Activated naive CD8-positive, alpha-beta T cell treated with anti-CD3 and anti-CD28 coated beads, Interleukin-2, amount 10 ng/mL, durations not matched to agents 7 days and 5 days (primary cell): ENCODE measurements at places on chromosomes 4 and X.

DNA sequence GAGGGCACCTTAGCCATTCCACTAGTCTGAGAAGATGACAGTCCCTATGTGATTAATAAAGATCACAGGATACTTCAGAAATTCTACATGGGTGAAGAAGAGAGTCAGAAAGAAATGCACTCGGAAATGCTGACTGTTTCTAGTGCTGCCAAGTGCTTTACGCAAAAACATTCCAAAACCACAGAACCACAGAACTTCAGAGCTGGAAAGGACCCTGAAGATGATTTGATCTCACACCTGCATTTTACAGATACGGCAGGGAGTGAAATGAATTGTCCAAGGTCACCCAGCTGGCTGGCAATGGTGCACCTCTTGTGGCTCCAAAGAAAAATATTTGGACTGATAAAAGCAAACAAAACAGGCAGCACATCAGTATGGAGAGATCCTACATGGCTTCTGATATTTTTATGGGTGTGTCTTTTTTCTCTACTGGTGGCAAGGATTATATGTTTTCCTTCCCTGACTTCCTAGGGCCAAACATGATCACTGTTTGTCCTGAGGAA lies 115.9 kb downstream of the MAML3 start:
- no peak for DNase-seq

GRCh38 chr4:178745203-178745602 lies 1303.0 kb upstream of the AGA start:
- DNase-seq: no peak

DNA sequence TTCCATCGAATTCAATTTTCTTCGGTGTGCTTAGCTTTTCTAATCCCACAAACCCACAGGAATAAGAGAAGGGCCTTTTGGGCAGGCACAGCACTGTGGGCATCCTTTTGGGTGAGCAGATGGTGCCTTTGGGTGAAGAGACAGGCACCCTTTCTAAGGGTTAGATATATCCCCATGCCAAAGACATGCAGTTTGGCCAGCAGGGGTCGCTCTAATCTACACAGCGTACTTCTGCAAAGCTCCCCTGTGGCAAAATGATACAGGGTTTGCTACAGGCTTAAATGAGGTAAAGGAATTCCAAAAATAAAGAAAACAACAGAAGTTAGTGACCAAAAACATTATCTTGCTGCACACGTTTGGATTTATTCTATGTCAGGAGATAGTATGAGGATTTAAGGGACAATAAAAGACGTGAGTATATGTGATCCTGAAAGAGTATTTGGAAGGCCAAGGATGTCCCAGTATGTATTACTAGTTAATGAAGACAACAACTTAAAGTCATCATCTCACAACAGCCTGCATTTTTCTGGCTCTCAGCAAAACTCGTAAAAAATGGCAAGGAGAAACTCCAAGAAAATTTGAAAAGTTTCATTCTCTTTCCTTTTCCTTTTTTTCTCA lies 49.5 kb downstream of the PHEX start:
- no peak for DNase-seq

- DNase-seq: peak; percentile 80
Measured at GRCh38 chr4:109559625-109559982, 442 bp upstream of the MCUB start.

- DNase-seq: no peak
Measured at GRCh38 chr4:74555843-74556242, 110.9 kb downstream of the AREG start.

GRCh38 chr4:7926822-7927221 lies 12.8 kb downstream of the AFAP1 start:
- DNase-seq: no peak

- DNase-seq: no peak
Measured at GRCh38 chrX:7280520-7280919, 132.6 kb upstream of the PUDP start.

DNA sequence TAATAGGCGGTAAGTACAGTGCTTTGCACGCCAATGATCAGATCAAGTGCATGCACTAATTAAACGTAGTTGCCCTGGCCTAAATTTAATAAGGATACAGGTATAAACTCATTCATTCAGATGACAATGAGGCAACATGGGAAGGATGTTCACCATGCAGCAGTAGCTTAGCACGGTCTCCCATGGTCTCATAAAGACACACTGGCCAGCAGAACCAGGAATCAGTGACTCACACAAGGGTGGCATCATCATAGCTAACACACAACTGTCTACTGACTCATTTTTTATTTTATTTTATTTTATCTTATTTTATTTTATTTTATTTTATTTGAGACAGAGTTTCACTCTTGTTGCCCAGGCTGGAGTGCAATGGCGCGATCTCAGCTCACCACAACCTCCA lies 42.7 kb downstream of the TMEM156 start:
- no peak for DNase-seq

DNA sequence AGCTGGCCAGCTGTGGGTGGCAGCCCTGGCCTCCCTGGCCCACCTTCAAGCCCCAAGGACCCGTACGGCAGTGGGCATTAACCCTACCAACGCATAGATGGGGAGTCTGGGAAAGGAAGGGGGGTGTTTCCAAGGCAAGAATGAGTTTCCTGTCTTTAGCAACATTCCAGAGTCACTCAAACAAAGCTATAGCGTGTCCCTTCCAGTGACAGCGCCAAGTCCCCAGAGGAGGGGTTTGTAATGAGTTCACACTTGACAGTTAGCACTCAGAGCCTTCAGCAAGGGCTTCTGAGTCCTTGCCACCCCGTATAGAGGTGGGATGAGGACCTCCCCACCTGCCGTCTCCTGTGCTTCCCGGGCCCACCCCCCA lies 1.8 kb downstream of the BGN start:
- DNase-seq: no peak

- DNase-seq: no peak
Measured at GRCh38 chr4:20288047-20288650, 36.4 kb downstream of the SLIT2 start.

DNA sequence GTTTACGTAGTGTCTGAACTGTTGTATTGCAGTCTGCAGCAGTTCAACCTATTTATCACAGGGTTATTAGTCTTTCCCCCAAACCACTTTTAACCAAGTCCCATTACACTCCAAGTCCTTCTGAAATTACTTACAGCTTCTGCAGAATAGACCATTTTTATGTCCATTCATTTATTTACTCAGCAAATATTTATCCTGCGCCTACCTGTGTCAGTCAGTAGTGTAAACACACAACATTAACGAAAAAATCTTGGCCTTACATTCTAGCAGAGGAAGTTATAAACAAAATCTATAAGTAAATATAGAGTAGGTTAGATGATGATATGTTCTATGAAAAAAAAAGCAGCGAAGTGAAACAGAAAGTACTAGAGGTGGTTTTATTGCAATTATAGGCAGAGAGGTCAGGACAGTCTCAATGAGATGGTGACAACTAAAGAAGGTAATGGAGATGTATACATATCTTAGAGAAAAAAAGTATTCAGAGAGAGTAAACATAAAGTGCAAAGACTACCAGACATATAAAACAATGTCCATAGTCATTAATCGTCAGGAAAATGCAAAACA lies 534.7 kb downstream of the KCNIP4 start:
- DNase-seq: no peak
